ENCODE measurements at places on chromosomes 4 and X.

- DNase-seq: no peak
These were observed 736 bp downstream of the IDS start for GRCh38 chrX:149504226-149504914.

GRCh38 chr4:77188498-77189220 is 31.7 kb downstream of the CCNG2 start:
- DNase-seq: no peak

- no peak for DNase-seq
These were observed 8.5 kb downstream of the COL25A1 start for GRCh38 chr4:109294006-109294405.

DNA sequence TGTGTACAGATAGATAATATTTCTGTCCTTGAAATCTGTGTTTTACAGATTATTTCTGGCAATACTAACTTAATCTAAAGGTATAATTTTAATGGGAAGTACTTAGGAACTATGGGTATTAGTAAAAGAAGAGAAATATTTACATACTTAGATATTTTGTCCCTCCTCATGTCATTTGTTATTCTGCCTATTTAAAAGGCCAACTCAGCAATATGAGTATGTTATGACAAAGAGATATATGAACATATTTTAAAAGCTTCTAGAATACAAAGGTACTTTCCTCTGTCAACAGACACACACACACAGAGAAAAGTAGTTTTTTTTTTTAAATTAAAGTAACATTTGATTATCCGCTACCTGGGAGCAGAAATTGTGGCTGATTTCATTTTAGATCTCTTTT is 7.9 kb downstream of the SLC7A11 start:
- DNase-seq: no peak

- DNase-seq: no peak
These were observed 25.8 kb downstream of the ANXA10 start for GRCh38 chr4:168118116-168118655.

- DNase-seq: peak; percentile 16
These were observed 71.0 kb downstream of the PJA1 start for GRCh38 chrX:69093960-69094871.

DNA sequence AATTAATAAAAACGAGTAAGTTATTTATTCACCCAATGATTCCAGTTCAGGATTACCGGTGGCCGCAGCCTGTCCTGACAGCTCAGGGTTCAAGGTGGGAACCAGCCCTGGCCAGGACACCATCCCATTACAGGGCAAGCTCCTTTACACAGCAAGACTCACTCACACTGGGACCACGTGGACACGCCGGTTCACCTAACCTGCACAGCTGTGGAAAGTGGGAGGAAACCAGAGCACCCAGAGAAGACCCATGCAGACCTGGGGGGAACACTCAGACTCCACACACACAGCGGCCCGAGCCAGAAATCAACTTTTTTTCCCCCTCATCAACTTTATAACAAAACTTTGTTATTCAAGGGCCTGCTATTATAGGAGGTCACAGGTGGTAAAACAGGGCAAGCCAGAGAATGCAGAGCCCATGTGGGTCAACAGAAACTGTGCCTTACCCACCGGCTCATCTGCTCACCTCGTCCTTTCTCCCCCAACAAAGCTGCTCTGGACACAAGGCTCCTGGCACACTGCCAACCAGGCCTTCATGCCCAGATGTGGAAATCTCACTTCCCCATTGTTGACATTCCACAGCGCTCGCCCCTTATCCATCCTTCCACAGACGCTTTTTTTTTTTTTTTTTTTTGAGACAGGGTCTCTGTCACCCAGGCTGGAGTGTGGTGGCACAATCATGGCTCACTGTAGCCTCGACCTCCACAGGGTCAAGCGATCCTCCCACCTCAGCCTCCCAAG is 8.0 kb upstream of the ODAPH start:
- no peak for DNase-seq

GRCh38 chr4:26084414-26084813 is 170.4 kb downstream of the SMIM20 start:
- no peak for DNase-seq

- DNase-seq: no peak
These were observed 34.0 kb upstream of the MAGEB2 start for GRCh38 chrX:30181353-30181752.

DNA sequence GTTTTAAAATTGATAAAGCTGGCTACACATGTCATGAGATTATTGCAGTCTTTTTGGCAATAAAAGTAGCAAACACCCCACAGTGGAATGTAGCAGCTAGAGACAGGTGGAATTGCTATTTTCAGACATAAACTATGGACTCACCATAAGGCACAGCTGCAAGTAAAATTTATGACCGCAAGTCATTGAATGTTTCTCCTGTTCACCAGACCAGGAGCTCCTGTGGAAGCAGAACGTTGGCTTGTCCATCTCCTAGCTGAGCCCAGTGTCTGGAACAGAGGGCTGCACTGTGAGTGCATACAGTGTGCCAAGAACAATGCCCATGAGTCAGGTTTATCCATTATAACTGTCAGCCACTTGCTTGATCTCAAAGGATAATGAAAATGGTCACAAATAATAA is 538.2 kb downstream of the INPP4B start:
- DNase-seq: no peak

DNA sequence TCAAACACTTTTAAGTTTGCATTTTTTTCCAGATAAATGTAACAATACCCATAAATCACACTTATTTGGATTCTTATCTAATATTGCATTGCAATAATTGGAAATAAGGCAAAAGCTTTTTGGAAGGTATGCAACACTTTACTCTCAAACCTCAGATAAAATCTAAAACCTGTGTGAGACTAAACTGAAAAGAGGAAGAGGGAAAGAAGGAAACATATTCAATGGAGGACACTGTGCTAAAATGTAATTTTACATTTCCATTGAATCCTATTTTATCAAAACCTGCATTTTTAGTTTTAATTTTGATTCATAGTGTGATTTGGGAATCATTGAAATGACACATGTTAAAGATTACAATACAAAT is 99.4 kb downstream of the HPGD start:
- DNase-seq: no peak

DNA sequence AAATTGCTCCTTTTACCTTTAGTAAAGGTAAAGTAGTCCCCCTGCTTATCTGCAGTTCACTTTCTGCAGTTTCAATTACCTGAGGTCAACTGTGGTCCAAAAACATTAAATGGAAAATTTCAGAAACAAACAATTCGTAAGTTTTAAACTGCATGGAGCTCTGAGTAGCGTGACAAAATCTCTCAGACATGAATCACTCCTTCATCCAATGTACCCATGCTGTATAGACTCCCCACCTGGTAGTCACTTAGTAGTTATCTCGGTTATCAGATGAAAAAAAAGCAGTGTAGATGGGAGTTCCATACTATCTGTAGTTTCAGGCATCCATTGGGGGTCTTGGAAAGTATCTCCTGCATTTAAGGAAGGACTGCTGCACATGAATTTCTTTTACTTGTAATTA is 7.7 kb downstream of the UNC5C start:
- no peak for DNase-seq

GRCh38 chrX:112947981-112948615 is 107.5 kb upstream of the AMOT start:
- peak; percentile 6 for DNase-seq

All from astrocyte of the cerebellum (primary cell).